ENCODE measurements at places on chromosomes 3 and 15.

- DNase-seq = no peak
Observed at GRCh38 chr3:195172039-195172684, 98.8 kb downstream of the XXYLT1 start.

GRCh38 chr15:51750792-51751696, at the start of gene TMOD2:
Gene TMOD2 (plus strand): TSS chr15:51751597. CDS start chr15:51766442, 14,845 bp downstream.
- no peak for DNase-seq

DNA sequence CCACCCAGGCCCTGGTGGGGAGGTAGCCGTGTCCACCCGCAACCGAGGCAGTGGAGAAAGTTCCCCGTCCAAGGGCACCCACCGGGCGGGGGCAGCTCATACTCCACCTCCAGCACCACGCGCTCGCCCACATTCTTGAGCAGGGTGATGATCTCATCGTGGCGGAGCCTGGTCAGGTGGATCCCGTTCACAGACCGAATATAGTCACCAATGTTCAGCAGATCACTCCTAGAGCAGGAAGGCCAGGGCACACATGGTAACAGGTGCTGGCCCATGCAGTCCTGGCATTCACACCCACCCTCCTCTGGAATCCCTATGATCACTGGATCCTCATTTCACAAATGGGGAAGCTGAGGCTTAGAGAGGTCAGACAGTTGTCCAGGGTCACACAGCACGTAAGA, 15.8 kb downstream of the GRIP2 start:
- DNase-seq = no peak

DNA sequence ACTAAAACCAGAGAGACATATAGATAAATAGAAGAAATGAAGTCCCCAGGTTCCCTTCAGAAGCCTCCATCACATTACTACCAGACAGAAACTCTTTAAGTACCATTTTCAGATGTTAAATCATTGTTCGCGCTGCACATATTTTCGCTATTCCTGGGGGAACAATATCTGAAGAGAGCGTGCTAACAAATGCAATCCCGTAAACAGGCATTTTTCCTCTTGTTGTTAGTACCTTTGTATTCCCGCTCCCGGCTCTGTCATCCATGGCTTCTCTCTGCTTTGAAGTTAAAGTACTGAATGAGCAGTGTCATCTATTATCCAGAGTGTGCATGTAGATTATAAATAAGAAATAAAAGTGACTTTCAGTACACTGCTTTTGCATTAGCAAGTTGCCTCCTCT, 412.3 kb downstream of the FOXP1 start:
- DNase-seq = no peak

GRCh38 chr3:127577448-127577847, 13.1 kb downstream of the TPRA1 start:
- no peak for DNase-seq

- no peak for DNase-seq
Observed at GRCh38 chr15:75054172-75054897, 30.9 kb downstream of the PPCDC start.

GRCh38 chr15:57509965-57510364, 81.7 kb upstream of the MYZAP start:
- DNase-seq = no peak

DNA sequence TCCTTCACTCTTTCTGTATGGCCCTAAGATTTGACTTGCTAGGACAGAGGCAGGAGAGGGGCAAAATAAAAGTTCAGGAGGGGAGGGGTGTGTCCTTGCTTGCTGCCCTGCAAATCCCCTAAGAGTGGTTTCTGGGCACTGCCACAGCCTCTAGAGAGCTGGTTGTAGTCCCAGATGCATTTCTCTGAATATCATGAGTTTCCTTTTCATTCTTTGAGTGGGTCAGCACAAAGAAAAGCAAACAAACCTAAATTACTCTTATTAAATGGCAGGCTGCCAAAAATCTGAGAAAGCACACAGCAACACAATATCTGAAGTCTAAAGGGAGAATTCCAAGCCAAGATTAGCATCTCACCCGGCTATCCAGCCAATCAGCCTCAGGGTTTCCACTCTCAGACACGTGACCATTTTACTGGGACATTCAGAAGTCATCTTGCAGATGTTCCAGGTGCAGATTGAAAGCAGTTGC, 919.3 kb downstream of the TUSC7 start:
- no peak for DNase-seq

- no peak for DNase-seq
Observed at GRCh38 chr3:29286478-29287240, 5.8 kb downstream of the RBMS3 start.

GRCh38 chr3:192917028-192917403, 640 bp downstream of the MB21D2 start:
- no peak for DNase-seq

GRCh38 chr3:111595232-111595631, at the start of gene ZBED2:
Gene ZBED2 (minus strand): TSS chr3:111595346. CDS start chr3:111594201, 1,145 bp downstream.
- no peak for DNase-seq

DNA sequence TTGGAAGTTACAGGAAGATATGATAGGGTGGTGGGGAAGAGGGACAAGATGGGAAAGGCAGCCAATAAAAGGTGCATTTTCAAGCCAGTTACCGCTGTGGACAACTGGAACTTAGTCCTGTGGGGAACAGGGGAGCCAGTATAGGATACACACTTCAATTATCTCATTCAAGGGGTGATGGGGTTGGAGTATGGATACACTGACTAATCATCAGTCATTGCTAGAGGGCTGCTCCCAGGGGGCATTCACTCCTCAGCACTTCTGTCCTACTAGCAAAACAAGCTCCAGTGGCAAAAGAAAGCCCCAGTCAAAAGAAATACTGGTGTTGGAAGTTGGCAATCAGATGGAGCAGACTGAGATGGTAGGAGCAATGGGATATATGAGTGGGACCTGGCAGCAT, 183.4 kb upstream of the GADL1 start:
- no peak for DNase-seq

GRCh38 chr3:179179979-179180759, 32.0 kb downstream of the PIK3CA start:
- DNase-seq = no peak

GRCh38 chr15:96578393-96578792, 247.9 kb downstream of the NR2F2 start:
- DNase-seq = no peak

DNA sequence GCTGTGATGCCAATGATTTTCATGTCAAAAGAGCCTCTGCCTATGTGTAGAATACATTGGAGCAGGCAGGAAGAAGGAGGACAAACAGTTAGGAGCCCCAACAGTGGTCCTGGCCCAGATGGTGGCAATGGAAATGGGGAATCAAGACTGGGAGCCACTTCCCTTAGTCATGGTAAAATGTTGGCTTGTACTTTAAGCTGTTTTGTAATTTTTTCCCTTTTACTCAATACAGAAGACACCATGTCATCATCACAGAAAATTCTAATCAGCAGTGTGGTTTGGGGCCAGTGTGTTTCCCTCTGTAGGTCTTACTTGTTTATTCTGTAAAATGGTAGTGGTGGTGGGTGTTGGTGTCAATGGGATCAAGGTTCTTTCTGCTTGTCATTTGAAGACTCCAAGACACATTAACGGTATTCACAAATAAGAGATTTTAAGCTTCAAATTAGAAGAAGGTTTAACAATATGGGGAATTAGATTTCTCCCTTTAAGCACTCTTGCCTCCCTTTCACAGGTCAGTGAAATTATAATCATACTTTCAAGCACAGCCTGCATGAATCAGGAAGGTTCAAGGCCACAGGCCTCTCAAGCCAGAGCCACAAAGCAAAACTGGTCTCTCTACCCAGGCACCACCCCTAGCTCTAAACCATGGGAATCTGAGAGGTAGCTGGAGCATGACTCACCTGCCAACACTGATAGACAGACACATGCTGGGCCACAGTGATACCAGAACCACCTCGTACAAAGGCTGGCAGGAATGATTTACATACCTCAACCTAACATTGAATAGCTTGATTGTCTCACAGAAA, 24.9 kb downstream of the SIAH2 start:
- DNase-seq = no peak

GRCh38 chr3:157436583-157437291, at the start of gene PTX3:
Gene PTX3 (plus strand): TSS chr3:157436850. CDS start chr3:157436934, 84 bp downstream.
- DNase-seq = no peak

GRCh38 chr15:45429941-45430792, 51.8 kb upstream of the GATM start:
- peak; percentile 80 for DNase-seq

- no peak for DNase-seq
Observed at GRCh38 chr3:72255791-72256559, 471.0 kb upstream of the PROK2 start.

- no peak for DNase-seq
Observed at GRCh38 chr3:195030791-195031321, 240.1 kb downstream of the XXYLT1 start.

DNA sequence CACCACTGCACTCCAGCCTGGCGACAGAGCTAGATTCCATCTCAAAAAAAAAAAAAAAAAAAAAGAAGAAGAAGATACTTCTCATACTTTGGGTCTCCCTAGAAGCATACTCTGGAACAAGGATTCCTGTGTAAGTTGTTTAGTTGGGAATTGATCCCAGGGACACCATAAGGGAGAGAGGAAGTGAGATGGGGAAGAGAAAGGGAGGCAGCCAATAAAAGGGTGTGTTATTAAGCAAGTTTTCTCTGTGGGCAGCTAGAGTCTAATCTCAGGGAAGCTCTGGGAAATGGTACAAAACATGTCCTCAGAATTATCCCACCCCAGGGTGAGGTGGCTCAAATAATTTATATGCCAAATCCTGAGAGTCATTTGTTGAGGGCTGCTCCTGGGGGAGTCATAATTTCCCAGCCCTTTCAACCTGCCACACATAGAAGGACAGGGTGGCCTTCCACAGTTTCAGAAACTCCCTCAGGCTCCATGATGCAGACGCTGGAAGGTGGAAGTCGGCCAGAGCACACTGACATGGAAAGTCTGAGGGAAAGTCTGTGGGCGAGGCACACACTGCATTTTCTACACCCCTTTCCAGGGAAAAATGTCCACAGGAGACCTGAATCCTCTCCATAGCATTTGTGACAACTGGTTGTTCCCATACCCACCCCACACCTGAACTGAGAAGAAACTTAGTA, 86.4 kb upstream of the SLC4A7 start:
- DNase-seq = no peak

Measured in omental fat pad (tissue), 4 donors.